ENCODE measurements at places on chromosomes 16 and 17. TPM values are rescaled to one million over a fixed set of nuclear protein-coding genes. Genes with fewer than 3 reads are reported as not detected.

DNA sequence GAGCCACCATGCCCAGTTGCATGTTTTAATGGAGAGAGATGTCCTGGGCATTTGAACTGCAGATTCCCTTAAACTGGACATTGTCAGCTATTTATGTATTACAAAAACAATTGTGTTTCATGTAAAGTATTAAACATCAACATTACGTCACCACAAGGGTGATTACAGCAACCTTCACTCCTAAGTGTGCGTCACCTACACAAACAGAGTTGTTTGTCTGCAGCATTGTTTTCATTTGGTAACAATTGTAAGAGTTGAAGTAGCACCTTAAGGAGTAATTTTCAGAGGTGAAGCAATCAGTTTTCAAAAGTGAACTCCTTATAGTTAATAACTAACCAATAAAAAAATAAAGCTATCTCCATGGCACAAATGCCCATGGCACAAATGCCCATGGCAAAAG is 271.4 kb downstream of the IRX3 start:
- DNase-seq: peak; percentile 91

DNA sequence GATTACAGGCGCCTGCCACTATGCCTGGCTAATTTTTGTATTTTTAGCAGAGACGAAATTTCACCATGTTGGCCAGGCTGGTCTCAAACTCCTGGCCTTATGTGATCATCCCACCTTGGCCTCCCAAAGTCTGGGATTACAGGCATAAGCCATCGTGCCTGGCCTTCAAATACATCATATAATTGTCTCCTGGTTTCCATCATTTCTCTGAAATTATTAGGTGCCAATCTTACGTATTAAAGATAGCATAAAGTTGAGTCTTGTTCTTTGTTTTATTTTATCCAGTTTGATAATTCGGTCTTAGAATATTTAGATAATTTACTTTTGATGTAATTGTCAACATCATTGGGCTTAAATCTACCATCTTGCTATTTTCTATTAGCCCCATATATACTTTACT is 32.8 kb upstream of the TMEM92 start:
- DNase-seq: no peak

- no peak for DNase-seq
Observed at GRCh38 chr16:86044881-86045590, 146.1 kb downstream of the IRF8 start.

DNA sequence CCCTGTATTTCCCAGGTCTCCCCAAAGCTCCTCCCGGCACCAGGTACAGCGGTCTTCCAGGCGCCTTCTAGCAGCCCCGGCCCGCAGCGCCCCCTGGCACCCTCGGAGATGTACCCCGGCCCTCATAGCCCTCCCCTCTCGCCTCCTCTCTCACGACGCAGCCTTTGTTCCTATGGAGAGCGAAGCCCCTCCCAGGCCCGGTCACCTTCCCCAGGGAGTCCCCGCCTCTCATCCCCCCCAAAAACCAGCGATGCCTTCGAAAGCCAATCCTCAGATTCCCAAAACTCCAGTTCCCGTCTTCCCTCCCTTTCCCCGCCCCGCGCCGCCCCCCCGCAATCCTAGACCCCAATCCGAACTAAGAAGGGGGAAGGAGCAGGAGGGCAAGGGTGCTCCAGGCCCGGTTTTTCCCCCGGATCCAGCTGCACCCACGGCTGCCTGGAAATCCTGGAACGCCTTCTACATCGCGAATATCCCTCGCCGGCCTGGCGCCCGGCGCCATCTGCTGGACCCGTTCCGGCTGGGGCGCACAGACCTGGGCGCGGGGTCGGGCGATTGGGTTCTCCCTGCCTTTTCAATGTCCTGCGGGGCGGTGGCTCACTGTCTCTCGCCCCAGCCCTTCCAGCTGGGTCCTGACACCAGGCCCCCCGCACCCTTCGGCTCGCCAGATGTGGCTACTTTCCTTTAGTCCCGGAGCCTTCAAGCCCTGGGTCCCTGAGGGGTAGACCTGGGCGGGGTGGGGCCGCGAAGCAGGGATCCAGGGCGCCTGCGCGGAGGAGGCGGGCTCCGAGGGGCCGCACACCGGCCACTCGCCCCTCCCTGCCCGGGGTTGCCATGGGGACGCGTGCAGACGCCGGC is at the start of gene DNAH2:
DNAH2 (plus strand) TSS at position 844 of the 855 bp plus-strand sequence. CDS start 1,991 bp downstream, outside the sequence.
- peak; percentile 67 for DNase-seq

DNA sequence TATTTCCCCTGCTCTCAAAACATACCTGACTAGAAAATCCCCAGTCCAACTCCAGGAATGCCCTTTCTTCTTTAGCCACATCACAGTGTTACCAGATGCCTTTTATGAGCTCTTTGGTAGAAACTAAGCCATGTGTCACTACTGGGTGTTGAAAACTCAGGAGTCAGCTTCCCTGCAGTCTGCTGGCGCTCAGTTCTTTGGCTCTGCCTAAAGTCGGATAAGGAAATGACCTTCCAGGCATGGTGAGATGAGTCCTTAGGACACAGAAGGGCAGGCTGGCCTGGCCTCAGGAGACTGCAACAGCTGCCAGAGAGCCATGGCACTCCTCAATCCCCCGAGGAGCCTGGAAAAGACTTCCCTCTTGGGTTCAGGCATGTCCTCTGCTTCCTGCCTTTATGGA is 89.1 kb downstream of the CDH13 start:
- DNase-seq: no peak

DNA sequence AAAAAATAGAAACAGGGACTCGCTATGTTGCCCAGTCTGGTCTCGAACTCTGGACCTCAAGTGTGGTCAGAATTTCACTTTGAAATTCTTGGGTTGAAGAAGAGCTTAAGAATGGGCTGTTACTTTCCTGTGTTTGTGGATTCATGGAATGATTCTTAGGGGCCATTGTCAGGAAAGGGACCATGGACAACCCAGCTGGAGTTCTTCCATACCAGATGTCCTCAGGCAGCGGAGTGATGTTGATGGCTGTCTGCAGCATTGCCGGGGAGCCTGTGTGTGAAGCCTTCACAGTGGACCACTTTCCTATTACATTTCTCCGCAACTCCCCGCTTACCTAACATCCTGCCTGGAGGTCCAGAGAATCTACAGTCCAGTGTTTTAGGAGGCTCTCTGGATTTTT is 145.9 kb downstream of the CLEC16A start:
- DNase-seq: no peak

DNA sequence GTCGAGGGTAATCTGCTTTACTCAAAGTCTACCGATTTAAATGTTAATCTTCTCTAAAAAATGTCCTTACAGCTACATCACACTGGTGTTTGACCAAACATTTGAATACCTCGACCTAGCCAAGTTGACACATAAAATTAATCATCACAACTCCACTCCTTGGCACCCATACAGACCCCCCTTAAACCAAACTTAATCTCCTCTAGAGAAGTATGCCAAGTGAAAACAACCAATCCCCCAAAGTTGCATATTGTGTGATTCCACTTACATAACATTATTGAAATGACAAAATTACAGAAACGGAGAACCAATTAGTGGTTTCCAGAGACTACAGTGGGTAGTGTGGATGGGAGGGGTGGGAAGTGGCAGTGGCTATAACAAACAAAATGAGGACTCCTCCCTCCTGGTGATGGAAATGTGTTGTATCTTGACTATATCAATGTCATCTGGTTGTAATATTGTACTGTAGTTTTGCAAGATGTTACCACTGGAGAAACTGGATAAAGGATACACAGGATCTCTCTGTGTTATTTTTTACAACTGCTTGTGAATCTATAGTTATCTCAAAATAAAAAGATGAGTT is 39.4 kb downstream of the CAPNS2 start:
- no peak for DNase-seq

Gene RNF222
- not detected for total RNA-seq

Gene GAST
- not detected for total RNA-seq

Measured in renal cortical epithelial cell (primary cell).